ENCODE measurements at places on chromosomes 3 and 15. TPM values are rescaled to one million over a fixed set of nuclear protein-coding genes. Genes with fewer than 3 reads are reported as not detected.

GRCh38 chr3:68136411-68136810, 482.0 kb upstream of the SUCLG2 start:
- DNase-seq = no peak

- DNase-seq = no peak
These were observed 135.3 kb downstream of the MEX3B start for GRCh38 chr15:81910355-81911021.

OR5H1 gene
- total RNA-seq = not detected

PIF1 gene
- 7.4 TPM for total RNA-seq

- DNase-seq = no peak
These were observed 11.0 kb downstream of the PLCB2 start for GRCh38 chr15:40296561-40297230.

- peak; percentile 19 for DNase-seq
These were observed 79.8 kb downstream of the EPHB1 start for GRCh38 chr3:134874737-134875413.

CCR5 gene
- not detected for total RNA-seq

DNA sequence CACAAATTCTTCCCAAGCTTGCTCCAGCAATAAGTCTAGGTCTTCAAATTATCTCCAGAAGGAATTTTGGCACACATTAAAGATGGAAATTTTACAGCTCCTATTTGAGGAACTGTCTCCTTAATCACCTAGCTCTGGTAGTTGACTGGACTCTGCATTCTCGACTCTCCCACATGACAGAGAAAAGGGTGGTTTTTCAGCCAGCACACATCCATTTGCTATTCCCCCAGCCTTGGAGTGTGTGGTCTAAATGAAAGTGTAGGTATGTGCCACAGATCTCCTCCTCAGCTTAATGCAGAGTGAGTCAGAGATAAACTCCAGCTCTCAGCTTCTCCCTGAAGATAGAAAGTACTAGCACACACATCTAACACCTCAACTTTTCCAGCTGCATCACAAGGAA, 62.2 kb upstream of the ALCAM start:
- DNase-seq = peak; percentile 15

- DNase-seq = no peak
These were observed 148.5 kb downstream of the WDR76 start for GRCh38 chr15:43975326-43975725.

GRCh38 chr15:25062551-25063430, 108.0 kb downstream of the SNRPN start:
- DNase-seq = no peak

- no peak for DNase-seq
These were observed 63.7 kb upstream of the MRPS22 start for GRCh38 chr3:139280027-139280671.

- no peak for DNase-seq
These were observed 54.6 kb upstream of the CADM2 start for GRCh38 chr3:84904212-84904611.

ACP3 gene
- total RNA-seq = 0.63 TPM

DNA sequence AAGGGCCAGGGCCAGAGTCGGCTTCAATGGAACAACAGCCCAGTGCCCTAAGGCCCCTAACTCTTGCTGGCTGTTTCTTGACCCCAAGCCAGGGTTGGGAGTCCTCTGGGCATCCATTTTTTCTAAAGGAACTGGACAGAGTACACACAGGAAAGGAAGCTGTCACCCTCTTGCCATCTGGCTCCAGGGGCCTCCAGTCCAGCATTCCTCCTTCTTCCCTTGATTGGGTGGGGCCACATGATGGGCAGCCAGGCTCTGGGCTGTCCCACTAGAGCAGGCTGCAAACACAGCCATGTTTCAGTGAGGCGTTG, 1.6 kb upstream of the GRAMD2A start:
- no peak for DNase-seq

DNA sequence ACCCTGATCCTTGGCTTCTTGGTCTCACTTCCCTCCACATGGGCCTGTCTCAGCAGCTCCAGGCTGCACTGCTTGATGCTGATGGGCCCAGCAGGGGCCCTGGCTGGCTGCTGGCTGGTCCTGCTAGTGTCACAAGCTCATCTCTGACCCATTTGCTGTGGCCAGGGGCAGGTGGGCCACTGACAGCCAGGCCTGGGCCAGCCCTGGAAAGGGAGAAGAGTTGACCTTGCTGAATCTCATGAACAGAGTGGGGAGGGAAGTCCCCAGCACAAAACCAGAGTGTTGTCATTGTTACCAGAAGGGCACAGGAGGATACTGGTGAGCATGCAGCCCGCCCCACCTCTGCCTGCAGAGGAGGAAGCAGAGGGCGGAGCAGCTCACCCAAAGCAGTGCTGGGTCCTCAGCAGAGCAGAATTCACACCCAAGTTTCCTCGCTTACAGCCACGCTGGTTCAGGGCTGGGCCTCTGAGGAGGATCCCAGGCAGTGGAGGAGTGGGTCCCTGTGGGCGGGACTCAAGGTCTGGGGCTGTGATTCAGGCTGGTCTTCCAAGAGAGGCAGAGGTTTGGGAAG, 7.6 kb upstream of the KLF15 start:
- DNase-seq = no peak

- no peak for DNase-seq
These were observed 604 bp downstream of the KCTD6 start for GRCh38 chr3:58492494-58492905.

DNA sequence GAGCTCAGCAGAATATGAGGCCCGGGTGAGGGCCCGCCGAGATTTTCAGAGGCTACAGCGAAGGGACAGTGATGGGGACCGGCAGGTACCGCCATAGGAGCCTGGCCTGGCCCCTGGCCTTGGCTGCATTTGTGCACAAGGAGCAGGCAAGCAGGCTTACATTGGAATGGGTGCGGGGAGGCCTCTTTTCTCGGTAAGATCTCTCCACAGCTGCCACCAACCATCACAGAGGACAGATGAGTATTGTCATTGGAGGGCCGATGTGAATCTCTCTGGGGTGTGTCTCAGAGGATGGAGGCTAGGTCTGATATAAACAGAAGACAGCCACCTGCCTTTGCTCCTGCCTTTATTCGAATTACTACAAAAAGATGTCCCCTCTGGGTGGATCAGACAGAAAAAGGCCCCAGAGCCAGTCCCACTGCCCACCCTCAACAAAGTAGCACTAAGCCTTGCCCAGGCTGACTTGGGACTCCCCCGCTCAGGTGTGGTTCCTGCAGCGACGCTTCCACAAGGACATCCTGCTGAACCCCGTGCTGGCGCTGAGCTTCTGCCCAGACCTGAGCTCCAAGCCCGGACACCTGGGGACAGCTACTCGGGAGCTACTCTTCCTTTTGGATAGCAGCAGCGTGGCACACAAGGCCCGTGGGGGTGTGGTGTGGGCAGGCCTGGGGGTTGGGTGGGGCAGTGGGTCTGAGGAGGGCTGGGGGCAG, 5.4 kb downstream of the VWA5B2 start:
- DNase-seq = no peak

DNA sequence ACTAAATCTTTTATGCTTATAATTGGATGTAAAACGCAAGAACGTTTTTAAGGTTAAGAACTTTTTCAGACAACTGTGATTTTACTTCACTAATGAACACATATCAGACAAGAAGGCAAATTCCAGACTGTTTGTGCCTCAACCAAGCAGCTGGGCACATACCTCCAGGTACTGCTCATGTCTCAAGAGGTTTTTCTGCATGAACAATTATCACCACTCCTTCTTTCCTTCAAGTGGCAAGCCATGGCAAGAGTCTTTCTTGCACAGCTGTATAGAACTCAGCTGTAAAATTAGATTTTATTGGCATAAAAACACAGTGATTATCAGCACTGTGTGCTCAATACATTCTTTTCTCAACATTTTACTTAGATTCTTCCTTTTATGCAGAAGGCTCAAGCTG, 64.3 kb downstream of the FNDC3B start:
- peak; percentile 82 for DNase-seq

- DNase-seq = no peak
These were observed 20.5 kb upstream of the CCDC174 start for GRCh38 chr3:14631101-14631497.

GRCh38 chr3:22117091-22117490, 366.1 kb upstream of the ZNF385D start:
- DNase-seq = peak; percentile 4
